ENCODE measurements at places on chromosomes 3 and 15.

GRCh38 chr15:66592505-66593218 lies 26.9 kb upstream of the LCTL start:
- no peak for DNase-seq

DNA sequence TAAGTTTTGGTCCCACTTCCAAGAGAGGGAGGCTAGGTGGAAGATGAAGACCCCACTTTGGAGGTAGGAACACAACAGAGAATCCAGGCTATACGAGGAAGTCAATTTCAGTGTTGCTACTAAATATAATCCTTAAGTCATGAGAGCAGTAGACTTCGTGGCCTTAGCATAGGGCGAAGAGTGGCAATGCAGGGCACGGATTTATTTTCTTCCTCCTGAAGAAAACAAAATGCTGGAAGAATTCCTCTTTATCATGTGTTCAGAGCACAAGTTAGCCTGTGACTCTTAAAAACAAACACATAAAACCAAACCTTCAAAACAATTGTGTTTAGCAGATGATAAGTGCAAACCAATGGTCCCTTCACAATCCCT lies 19.4 kb downstream of the BCL2L10 start:
- DNase-seq = no peak

- no peak for DNase-seq
Measured at GRCh38 chr3:30577788-30578187, 28.6 kb upstream of the TGFBR2 start.

DNA sequence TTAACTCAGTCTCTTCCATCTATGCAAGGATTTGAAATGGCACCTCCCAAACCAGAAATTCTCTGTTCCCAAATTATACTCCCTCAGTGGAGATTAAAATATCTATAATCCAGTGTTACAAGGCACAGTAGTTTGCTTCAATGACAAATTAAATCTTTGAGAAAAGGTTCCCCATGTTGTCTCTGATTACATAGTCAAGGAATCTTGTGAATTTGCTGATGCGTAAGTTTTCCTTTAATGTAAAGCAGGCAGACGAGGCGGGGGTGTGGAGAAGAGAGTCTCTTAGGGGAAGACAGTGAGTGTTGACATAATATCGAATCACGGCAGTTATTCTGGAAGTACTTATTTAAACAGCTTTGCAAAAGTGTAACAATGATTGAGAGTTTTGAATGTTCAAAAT lies 236.4 kb upstream of the RARB start:
- DNase-seq = no peak

- no peak for DNase-seq
Measured at GRCh38 chr15:73286311-73286710, 82.4 kb downstream of the HCN4 start.

DNA sequence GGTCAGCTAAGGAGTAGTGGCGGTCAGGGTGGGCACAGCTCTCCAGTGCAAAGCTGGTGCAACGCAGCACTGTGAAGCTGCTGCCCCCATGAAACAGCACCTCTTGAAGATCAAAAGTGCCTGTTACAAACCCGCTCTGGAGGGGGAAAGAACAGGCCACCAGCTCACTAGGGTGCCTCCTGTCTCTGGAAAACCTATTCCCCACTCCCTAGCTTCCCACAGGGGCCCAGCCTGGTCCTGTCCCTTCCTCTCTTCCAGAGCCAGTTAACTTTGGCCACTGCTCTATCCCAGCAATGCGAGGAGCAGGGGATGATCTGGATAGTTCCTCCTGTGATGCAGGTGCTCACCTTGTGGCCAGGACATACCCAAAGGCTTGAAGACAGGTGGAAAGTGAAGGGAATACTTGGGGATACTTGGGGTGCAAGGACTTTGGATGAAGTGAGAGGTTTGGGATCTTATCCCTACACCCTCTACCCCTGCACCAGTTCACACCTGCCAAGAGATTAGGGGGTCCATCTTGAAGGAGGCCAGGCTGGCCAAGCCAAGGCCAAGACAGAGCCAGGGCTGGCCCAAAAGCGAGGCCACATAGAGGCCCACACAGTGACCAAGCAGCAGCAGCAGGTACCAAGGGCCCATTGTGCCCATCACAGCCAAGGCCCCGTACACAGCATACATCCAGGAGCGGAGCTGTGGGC lies 4.2 kb downstream of the HHATL start:
- DNase-seq = no peak

GRCh38 chr3:11671648-11672100 lies 28.0 kb upstream of the VGLL4 start:
- peak; percentile 61 for DNase-seq

GRCh38 chr15:74209997-74210671 lies 7.5 kb upstream of the STRA6 start:
- no peak for DNase-seq

DNA sequence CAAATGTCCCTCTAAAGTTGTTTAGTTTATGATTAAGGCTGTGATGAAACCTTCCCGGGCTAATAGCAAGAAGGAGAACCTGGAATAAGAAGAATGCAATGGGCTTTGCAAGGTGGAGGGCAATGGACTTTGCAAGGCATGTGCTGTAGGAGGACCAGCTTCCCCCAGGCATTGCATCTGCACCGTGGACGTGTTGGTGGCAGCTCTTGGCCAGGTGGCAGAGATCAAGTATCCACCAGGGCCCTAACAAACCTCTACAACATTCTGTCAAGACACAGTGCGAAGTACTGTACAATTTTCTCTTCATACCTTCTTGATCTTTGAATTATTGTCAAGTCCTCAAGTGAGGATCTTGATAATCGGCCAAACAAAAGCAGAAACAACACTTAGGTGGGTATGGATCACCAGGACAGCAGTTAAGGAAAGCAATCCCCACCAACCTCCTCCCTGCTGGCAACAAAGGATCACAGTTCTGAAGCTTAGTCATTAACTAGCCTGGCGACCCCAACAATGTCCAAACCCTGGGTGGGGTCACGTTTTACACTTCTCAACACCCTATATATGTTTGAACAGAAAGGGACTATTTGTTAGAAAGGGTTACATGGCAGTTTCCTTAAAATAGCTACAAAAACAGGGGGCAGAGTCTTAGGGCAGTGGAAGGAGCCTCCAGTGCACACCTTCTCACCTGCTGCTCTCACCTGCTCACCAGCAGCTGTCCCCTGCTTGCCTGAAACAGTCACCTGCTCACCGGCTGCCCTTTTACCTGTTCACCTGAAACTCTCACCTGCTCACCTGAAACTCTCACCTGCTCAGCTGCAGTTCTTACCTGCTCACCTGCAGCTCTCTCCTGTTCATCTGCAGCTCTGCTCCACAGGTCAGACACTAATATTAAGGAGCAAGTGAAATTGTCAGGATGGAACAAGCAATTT lies 137.9 kb upstream of the LIPC start:
- no peak for DNase-seq

DNA sequence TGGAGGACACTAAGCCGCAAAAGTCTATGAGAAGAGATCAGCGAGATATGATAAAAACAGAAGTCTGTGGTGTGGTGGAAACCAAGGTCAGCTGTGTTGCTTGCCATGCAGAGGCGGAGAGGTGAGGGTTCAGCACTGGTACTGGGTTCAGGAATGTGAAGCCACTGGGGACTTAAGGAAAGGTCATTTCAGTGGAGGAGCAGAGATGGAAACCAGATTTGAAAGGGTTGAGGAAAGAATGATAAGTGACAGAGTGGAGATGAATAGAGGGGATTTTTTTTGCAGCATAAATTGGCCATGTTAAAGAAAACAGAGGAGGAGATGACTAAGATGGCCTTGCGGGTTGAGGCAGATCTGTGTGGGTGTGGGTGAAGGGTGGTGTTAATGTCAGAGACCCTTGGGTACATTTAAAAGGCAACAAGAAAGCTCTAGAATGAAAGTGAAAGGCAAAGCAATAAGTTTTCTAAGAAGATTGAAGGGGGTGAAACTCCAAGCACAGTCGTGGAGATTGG lies 265.5 kb downstream of the ADAMTSL3 start:
- peak; percentile 41 for DNase-seq

GRCh38 chr15:92384381-92384780 lies 9.3 kb upstream of the ST8SIA2 start:
- no peak for DNase-seq

GRCh38 chr3:43370293-43370980 lies 84.1 kb downstream of the SNRK start:
- no peak for DNase-seq

- DNase-seq = no peak
Measured at GRCh38 chr15:56523521-56523920, 58.6 kb upstream of the MNS1 start.

- DNase-seq = no peak
Measured at GRCh38 chr3:54257125-54257720, 134.9 kb downstream of the CACNA2D3 start.

- DNase-seq = no peak
Measured at GRCh38 chr3:150216866-150217600, 191.1 kb upstream of the TSC22D2 start.

GRCh38 chr15:48442011-48442410 lies 110.8 kb downstream of the DUT start:
- DNase-seq = no peak

DNA sequence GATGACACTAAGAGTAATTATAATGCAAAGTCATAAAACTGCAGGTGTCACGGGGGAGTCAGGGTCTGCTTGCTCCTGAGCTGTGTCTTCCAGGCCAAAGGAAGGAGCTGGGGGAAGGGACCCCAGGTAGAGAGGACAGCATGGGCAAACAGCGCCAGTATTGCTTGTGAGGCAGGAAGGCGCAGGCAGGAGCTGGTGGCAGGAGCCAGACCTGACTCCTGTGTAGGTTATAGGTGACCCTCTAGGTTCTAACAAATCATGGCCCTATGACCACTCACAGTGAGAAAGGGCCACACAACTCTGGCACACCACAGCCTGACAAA lies 1.9 kb downstream of the CISH start:
- DNase-seq = no peak

- no peak for DNase-seq
Measured at GRCh38 chr3:64117483-64117882, 94.2 kb upstream of the PSMD6 start.

- no peak for DNase-seq
Measured at GRCh38 chr3:17910922-17911321, 168.5 kb upstream of the TBC1D5 start.

DNA sequence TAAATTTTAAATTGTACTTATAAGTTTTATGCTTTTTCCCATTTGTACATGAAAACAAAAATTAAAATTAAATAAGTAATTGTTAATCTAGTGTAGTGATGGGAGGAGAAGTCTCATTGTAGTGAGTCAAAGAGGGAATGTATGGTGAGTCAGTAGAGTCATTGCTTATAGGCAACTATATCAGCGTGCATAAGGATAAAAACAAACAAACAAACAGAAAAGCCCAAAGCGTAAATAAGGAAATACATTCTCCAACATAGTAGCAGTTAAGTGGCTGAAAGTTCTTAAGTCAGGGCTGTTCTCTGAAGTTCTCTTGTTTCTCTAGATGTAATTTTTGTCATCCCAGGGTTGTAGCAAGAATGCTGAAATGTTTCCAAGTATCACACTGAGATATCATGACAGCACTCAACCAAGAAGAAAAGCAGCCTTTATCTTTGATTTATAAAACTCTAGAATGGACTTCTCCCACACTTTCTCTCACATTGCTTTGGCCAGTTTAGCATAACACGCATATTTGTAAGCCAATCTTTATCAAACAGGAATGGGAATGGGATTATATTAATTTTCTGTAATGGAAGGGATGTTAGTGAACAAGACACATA lies 184.1 kb upstream of the TP63 start:
- DNase-seq = no peak

DNA sequence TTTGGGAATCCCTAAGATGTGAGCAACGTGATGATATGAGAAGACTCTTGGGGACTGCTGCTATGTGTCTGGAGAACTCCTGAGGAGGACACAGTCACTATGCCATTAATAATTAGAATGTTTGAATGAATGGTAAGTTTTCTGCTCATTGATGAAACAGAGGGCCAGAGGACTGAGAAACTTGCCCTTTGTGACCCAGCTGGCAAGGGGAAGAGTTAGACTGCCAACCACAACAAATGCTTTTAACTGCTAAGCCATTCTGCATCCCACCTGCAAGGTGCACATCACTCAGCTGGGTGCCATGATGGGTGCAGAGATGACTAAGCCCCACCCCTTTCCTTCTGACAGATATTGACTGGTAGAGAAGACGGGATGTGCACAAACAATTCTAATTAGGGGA lies 249.6 kb downstream of the THRB start:
- no peak for DNase-seq

DNA sequence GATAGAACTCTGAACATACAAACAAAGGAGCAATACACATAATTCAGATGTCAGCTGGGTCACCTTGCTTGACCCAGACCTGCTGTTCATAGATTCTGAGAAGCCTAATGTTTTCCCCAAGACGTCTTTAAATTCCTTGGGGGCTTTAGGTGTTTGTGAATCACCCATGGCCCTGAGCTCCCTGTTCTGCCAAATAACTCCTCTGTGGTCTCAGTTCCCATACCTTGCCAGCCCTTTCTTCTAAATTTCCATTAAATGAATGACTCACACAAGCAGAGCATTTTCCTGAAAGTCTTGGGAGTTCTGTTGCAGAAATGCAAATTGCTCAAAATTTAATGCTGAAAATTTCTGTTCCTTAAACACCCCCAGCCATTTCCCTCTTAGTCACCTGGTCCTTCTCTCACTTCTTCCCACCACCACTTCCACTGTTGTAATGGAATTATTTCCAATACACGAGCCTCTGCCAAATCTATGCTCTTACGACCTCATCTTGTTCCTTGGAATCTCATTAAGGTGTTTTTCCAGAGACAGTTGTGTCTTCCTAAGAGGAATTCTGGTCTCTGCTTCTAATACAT lies 33.4 kb upstream of the PSMD6 start:
- DNase-seq = no peak

GRCh38 chr3:120649830-120650233 lies 32.2 kb downstream of the HGD start:
- peak; percentile 10 for DNase-seq

Data from GM10248 (cell line).